ENCODE measurements at places on chromosomes 4 and X.

GRCh38 chr4:24683116-24683515 lies 98.8 kb upstream of the DHX15 start:
- H3K4me3 ChIP-seq, result no peak overlapping the region
- no peak for DNase-seq
- no peak overlapping the region for H3K27ac ChIP-seq
- no peaks in the 10 kb centered on the region for H3K27me3 ChIP-seq
- H3K36me3 ChIP-seq, result no peaks in the 10 kb centered on the region

- H3K4me3 ChIP-seq, result no peak overlapping the region
- no peaks in the 10 kb centered on the region for H3K27me3 ChIP-seq
- H3K4me1 ChIP-seq, result peaks cover 58% of the 10 kb centered on the region
- no peaks in the 10 kb centered on the region for H3K36me3 ChIP-seq
Measured at GRCh38 chrX:10177601-10178000, 20.8 kb downstream of the CLCN4 start.

DNA sequence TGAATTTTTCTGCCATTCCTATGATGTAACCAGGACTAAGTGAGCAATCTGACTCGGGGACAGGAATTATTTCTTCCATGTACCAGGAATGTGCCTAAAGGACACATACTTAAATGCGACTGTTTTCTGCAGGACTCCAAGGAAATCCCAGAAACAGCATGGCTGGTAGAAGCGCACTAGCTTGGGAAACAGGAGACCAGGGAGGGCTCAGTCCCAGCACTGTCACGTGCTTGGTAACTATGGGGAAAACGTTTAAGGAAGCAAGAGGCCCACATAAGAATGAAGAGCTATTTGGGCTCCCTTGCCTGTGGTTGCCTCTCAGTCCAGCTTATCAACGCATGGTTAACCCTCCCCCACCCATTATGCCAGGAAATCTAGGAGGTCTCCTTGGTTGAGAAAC lies 19.6 kb downstream of the MPP1 start:
- H3K4me3 ChIP-seq, result no peak overlapping the region
- no peak overlapping the region for H3K27ac ChIP-seq
- no peak for DNase-seq
- H3K27me3 ChIP-seq, result no peaks in the 10 kb centered on the region
- no peaks in the 10 kb centered on the region for H3K36me3 ChIP-seq
- H3K4me1 ChIP-seq, result no peaks in the 10 kb centered on the region

GRCh38 chrX:149949743-149950436 lies 11.6 kb upstream of the EOLA2 start:
- DNase-seq, result no peak
- H3K27me3 ChIP-seq, result no peaks in the 10 kb centered on the region
- H3K4me3 ChIP-seq, result no peak overlapping the region
- H3K36me3 ChIP-seq, result no peaks in the 10 kb centered on the region
- no peak overlapping the region for H3K27ac ChIP-seq
- H3K4me1 ChIP-seq, result no peaks in the 10 kb centered on the region

DNA sequence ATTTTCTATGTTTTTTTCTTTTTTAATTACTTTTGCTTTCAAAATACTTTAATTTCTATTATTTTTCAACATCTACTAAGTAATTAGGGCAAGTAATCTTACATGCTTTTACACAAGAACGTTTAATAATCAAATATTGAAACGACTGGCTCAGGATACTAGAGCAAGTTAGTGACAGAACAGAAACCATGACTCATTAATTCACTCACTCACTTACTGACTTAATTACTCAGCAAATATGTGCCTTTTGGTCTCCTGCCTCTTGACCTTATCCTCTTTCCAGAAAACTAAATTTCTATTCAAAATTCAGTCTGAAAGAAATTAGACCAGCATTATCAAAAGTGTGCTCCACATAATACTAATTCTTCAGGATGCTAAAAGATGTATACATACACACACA lies 314.9 kb upstream of the TEX13C start:
- H3K27me3 ChIP-seq, result no peaks in the 10 kb centered on the region
- H3K4me3 ChIP-seq, result no peak overlapping the region
- no peak overlapping the region for H3K27ac ChIP-seq
- no peaks in the 10 kb centered on the region for H3K4me1 ChIP-seq

- no peaks in the 10 kb centered on the region for H3K27me3 ChIP-seq
- no peak overlapping the region for H3K27ac ChIP-seq
- no peaks in the 10 kb centered on the region for H3K36me3 ChIP-seq
- H3K4me3 ChIP-seq, result no peak overlapping the region
- no peaks in the 10 kb centered on the region for H3K4me1 ChIP-seq
- no peak for DNase-seq
Measured at GRCh38 chrX:42290608-42291007, 367.3 kb upstream of the CASK start.

GRCh38 chr4:129641179-129641578 lies 545.2 kb downstream of the C4orf33 start:
- no peaks in the 10 kb centered on the region for H3K27me3 ChIP-seq
- no peaks in the 10 kb centered on the region for H3K4me1 ChIP-seq
- H3K36me3 ChIP-seq, result no peaks in the 10 kb centered on the region
- H3K4me3 ChIP-seq, result no peak overlapping the region
- H3K27ac ChIP-seq, result no peak overlapping the region

- H3K27ac ChIP-seq, result peak overlapping the region; percentile 79
- H3K4me1 ChIP-seq, result peaks cover 50% of the 10 kb centered on the region
- DNase-seq, result no peak
- H3K36me3 ChIP-seq, result no peaks in the 10 kb centered on the region
- H3K27me3 ChIP-seq, result no peaks in the 10 kb centered on the region
Measured at GRCh38 chrX:47191331-47191730, 2.3 kb upstream of the UBA1 start.

DNA sequence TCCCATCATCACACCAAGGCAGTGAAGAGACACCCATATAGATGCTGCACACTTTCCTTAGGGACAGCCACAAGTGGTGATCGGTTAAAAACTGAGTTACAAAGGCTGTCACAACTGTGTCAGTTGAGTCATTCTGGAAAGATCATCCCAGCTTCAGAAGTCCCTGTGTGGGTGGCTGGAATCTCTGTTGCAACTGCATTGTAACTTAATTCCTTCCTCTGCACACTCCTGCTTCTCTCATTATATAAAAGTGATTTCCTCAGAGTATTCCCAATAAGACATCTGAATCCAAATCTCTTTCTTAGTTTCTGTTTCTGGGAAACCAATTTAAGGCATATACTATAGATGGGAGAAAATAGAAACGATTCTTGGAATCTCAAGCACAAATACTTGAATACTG lies 88.1 kb downstream of the FSTL5 start:
- no peaks in the 10 kb centered on the region for H3K27me3 ChIP-seq
- H3K27ac ChIP-seq, result no peak overlapping the region
- no peaks in the 10 kb centered on the region for H3K4me1 ChIP-seq
- no peaks in the 10 kb centered on the region for H3K36me3 ChIP-seq
- no peak for DNase-seq

- no peaks in the 10 kb centered on the region for H3K27me3 ChIP-seq
- no peaks in the 10 kb centered on the region for H3K4me1 ChIP-seq
- H3K27ac ChIP-seq, result no peak overlapping the region
- DNase-seq, result no peak
- no peak overlapping the region for H3K4me3 ChIP-seq
Measured at GRCh38 chr4:73018595-73018994, 50.9 kb downstream of the COX18 start.

DNA sequence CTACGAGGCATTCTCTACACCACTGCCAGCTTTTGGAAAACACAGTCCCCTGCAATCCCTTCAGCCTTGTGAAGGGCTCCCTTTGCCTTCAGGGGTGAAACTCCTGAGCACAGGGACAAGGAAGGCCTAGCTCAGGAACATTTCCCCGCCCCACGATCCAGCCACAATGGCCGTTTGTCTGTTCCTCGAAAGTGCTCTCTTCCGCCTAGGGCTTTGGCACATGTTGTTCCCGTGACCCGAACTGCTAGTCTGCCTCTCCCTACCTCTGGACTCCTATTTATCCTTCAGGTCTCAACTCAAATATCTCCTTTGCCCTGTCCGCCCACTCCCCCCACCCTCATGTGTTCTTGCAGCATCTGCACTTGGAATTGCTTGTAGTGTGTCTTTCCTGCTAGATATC lies 12.1 kb downstream of the FGD1 start:
- peak overlapping the region; percentile 67 for H3K27ac ChIP-seq
- H3K4me1 ChIP-seq, result peaks cover 33% of the 10 kb centered on the region
- no peak for DNase-seq
- H3K4me3 ChIP-seq, result no peak overlapping the region
- H3K27me3 ChIP-seq, result no peaks in the 10 kb centered on the region

GRCh38 chr4:117702353-117702752 lies 331.9 kb upstream of the NDST3 start:
- no peaks in the 10 kb centered on the region for H3K4me1 ChIP-seq
- H3K27ac ChIP-seq, result no peak overlapping the region
- H3K4me3 ChIP-seq, result no peak overlapping the region
- no peaks in the 10 kb centered on the region for H3K27me3 ChIP-seq
- DNase-seq, result no peak
- H3K36me3 ChIP-seq, result no peaks in the 10 kb centered on the region

DNA sequence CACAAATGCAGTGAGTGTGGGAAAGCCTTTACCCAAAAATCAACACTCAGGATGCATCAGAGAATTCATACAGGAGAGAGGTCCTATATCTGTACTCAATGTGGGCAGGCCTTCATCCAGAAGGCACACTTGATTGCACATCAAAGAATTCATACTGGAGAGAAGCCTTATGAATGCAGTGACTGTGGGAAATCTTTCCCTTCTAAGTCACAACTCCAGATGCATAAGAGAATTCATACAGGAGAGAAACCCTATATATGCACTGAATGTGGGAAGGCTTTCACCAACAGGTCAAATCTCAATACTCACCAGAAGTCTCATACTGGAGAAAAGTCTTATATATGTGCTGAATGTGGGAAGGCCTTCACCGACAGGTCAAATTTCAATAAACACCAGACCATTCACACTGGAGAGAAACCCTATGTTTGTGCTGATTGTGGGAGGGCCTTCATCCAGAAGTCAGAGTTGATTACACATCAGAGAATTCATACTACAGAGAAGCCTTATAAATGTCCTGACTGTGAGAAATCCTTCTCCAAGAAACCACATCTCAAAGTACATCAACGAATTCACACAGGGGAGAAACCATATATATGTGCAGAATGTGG lies 79.3 kb downstream of the ZNF81 start:
- H3K27me3 ChIP-seq, result no peaks in the 10 kb centered on the region
- no peaks in the 10 kb centered on the region for H3K4me1 ChIP-seq
- H3K36me3 ChIP-seq, result peaks cover 21% of the 10 kb centered on the region

DNA sequence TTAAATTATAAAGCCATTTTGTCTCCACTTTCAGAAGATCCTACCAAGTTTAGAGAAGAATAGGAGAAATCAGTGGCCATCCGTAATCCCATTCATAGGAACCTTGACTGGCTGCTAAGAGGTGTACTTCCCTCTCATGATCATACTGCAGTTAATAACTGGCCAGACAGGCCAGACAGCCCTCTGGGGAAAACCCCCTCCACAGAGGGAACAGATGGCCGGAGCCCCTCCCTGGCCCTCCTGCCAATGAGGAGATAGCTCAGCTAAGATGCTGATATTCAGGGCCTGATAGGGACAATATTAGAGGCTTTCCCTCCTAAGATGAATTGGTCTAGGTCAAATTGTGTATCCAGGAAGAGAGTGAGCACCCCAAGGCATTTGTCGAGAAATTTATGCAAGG lies 200.0 kb upstream of the MAOA start:
- no peaks in the 10 kb centered on the region for H3K4me1 ChIP-seq
- no peak overlapping the region for H3K4me3 ChIP-seq
- no peak for DNase-seq

GRCh38 chrX:55490974-55491373 lies 1.3 kb upstream of the USP51 start:
- no peaks in the 10 kb centered on the region for H3K4me1 ChIP-seq
- no peak overlapping the region for H3K4me3 ChIP-seq
- no peaks in the 10 kb centered on the region for H3K27me3 ChIP-seq
- H3K36me3 ChIP-seq, result no peaks in the 10 kb centered on the region
- no peak for DNase-seq

DNA sequence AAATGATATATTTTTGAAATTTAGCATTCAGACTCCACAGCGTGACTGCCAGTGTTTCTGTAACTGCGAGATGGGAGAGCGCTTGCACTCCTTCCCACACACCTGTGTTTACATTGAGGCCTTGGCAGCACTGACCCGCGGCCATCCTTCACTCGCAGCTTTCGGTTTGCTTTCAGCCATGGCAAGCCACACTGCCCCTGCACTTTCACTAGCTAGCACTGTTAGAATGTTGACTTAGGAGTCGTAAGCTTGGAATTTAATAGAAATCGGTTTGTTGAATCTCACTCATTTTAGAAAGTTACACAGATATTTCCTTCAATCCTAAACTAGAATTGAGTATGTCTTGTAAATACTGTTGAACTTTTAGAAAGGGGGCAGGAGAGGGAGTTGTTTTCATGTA lies 136.2 kb downstream of the CFAP299 start:
- H3K4me3 ChIP-seq, result no peak overlapping the region
- H3K4me1 ChIP-seq, result no peaks in the 10 kb centered on the region
- no peaks in the 10 kb centered on the region for H3K27me3 ChIP-seq
- DNase-seq, result no peak
- no peak overlapping the region for H3K27ac ChIP-seq
- no peaks in the 10 kb centered on the region for H3K36me3 ChIP-seq

DNA sequence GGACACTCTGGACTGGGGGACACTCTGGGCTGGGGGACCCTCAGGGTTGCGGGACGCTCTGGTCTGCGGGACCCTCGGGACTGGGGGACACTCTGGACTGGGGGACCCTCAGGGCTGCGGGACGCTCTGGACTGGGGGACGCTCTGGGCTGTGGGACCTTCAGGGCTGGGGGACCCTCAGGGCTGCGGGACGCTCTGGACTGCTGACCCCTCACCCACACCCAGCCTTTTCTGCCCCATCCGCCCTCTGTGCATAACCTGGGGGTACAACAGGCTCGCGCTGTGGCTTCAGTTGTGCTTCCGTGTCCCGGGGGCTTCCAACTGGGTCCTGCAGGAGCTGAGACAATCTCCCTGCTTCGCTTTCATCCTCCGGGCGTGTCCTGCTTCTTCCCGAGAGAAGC lies 766.0 kb downstream of the TRIML1 start:
- H3K36me3 ChIP-seq, result no peaks in the 10 kb centered on the region
- H3K27me3 ChIP-seq, result no peaks in the 10 kb centered on the region
- H3K4me1 ChIP-seq, result no peaks in the 10 kb centered on the region
- no peak overlapping the region for H3K27ac ChIP-seq

DNA sequence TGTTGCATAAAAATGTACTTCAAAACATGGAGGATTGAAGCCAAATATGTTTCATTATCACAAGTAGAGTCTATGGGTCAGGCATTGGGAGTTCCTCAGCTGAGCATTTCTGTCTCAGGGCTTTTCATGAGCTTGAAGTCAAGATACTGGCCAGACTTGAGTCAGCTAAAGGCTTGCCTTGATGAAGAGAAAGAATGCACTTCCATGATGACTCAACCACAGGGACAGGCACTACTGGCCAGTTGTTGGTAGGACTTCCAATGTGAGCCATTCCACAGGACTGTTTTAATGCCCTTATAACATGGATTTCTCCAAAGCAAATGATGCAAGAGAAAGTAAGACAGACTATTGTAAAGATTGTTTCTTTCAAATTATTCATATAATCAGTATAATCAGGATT lies 895.6 kb downstream of the RAB28 start:
- H3K27me3 ChIP-seq, result no peaks in the 10 kb centered on the region
- no peak overlapping the region for H3K4me3 ChIP-seq
- DNase-seq, result no peak
- no peak overlapping the region for H3K27ac ChIP-seq
- H3K36me3 ChIP-seq, result no peaks in the 10 kb centered on the region
- H3K4me1 ChIP-seq, result no peaks in the 10 kb centered on the region
